Mesothelial cell of epicardium (in vitro differentiated cells): ENCODE measurements at places on chromosomes 12 and 14.

DNA sequence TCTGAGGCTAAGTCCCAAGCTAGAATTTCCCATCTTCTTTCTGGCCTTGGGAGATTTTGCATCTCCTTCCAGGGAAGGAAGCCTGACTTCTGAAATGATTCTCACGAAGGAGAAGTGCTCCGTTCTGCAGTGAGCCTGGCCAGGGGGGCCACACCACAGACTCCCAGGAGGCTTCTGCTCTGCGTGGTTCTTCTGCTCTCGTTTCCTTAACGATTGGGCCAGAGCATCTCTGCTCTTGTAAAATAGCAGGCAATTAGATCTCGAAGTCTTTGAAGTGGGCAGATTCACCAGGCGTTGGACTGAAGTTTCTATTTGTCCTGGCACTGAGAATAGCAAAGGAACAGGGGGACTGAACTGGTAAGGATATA, 6.7 kb upstream of the BATF start:
- no peak for DNase-seq

DNA sequence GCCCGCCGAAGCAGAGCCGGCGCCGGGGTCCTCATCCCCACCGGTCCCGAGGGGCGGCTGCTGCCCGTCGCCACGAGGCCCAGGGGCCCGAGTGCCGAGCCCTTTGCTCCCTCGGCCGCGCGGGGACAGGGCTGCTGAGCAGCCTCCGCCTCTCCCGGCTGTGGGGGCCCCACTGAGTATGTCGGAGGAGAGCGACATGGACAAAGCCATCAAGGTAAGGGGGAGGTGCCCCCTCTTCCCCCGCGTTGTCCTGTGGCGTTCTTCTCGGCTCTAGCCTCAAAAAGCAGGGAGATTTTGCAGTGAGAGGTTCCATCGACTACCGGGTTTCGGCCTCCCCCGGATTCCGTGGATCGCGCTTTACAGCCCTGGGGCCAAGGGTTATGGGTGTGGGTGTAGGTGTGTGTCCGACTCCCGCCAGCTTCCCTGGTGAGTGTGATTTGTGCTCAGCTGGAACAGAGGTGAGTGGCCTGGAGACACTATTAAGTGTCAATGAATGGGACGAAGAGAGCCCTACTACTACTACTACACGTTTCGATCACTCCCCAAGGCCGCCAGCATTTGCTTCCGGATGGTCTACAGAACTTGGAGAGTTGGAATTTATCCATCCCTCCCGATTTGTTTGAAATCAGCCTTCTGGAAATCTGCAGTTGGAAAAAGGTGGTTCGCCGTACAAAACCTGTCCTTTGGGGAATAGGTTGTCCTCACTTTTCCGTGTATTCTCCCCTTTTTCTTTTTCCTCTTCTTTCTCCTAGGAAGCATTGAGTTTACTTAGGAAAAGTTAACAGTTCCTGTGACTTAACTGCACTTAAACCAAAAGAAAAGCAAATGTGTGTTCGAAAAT, 748 bp downstream of the MAPKAPK5 start:
- no peak for DNase-seq

DNA sequence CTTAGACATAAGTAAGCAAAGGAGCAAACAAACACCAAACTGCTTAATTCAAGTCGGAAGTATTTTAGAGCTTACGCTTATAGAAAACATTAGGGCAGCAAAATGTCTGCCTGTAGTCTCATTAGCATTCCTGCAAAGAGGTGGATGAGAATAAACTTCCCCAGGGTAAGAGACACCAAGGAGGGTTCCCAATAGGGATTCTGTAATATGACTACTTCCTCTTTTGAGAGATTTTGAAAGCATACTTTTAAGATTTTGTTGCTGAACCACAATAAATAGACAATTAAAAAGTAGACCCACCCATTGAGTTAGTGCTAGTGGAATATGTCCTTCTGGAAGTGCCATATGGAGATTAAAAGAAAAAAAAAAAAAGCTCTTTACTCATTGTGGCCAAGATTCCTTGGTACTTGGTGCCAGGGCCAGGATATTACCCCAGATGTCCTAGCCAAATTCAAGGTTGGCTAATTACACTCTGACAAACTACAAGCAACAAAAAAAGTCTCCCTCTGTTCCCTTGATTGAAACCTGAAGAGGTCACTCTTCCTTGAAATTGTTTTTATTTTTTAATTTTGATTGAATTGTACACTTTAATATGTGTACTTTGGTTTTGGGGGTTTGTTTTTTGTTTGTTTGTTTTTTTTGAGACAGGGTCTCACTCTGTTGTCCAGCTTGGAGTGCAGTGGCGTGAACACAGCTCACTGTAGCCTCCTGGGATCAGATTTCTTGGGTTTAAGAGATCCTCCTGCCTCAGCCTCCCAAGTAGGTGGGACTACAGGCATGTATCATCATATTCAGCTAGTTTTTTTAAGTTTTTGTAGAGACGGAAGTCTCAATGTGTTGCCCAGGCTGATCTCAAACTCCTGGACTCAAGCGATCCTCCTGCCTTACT, 8.7 kb downstream of the CLIP1 start:
- no peak for DNase-seq

GRCh38 chr12:79558924-79559469, 131.8 kb downstream of the PAWR start:
- no peak for DNase-seq

- no peak for DNase-seq
These were observed 107.3 kb downstream of the CRADD start for GRCh38 chr12:93784339-93785086.

DNA sequence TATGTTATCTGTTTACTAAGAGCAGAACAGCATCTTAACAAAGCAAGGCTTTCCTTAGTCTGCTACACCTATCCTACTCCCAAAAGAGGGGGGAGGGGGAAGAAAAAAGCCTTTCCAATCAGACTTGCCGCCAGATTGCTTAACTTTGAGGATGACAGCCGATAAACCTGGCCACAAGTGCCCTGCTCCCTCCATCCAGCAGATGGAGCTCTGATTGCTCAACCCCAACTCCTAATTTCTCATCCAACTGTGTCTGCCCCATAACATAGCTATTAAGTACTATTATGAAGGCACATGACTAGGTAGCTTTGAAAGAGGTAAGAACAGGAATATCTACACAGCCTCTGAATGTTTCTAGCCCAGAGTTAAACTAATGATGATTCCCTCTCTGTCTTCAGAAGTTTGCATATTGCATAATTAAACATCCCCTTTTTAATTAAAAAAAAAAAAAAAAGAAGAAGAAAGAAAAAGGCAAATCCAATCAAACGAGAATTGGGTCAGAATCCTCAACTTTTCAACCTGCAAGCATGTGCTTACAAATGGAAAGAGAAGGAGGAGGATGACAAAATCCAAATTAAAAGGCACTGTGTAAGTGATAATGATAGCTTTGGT, 247.4 kb downstream of the GALC start:
- DNase-seq: no peak

DNA sequence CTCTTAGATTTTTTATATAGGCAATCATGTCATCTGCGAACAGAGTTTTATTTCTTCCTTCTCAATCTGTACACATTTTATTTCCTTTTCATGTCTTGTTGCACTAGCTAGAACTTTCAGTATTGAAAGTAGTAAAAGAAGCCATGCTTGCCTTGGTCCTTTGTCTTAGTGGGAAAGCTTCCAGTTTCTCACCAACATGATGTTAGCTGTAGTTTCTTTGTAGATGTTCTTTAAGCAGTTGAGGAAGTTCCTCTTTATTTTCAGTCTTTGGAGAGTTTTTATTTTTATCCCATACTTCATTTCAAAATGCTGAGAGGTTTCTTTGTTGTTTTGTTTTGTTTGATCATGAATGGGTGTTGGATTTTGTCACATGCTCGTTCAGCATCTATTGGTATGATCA, 12.7 kb upstream of the RIMKLB start:
- no peak for DNase-seq

GRCh38 chr12:3293446-3294161, 197.4 kb upstream of the PRMT8 start:
- DNase-seq: no peak

- no peak for DNase-seq
These were observed 38.4 kb upstream of the OR4E1 start for GRCh38 chr14:21712036-21712435.
